ENCODE measurements at places on chromosomes 3 and 15. TPM values are rescaled to one million over a fixed set of nuclear protein-coding genes. Genes with fewer than 3 reads are reported as not detected.

TIGIT gene
- total RNA-seq = not detected

DNA sequence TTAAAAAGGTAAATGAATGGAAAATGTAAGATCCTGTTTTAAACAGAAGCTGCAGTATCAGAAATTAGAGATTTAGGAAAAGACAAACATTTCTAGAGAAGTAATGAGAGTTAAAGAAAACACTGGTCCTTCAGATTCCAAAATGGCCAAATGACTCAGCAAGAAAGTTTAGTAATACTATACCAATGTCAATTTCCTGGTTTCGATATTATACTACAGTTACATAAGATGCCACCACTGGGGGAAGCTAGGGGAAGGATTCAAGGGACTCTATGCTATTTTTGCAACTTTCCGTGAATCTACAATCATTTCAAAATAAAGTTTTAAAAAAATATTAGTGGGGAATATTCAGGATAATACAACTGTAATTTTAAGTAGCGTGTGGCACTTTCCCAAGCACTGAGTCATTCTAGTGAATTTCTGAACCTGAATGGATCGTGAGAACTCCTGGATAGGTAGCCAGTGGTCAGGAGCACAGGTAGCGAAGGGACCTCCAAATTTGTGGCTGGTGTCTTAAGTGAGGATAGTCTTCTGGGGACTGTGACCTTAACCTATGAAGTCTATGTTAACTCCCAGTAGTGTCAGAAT, 37.6 kb downstream of the TMCC1 start:
- no peak for DNase-seq

DNA sequence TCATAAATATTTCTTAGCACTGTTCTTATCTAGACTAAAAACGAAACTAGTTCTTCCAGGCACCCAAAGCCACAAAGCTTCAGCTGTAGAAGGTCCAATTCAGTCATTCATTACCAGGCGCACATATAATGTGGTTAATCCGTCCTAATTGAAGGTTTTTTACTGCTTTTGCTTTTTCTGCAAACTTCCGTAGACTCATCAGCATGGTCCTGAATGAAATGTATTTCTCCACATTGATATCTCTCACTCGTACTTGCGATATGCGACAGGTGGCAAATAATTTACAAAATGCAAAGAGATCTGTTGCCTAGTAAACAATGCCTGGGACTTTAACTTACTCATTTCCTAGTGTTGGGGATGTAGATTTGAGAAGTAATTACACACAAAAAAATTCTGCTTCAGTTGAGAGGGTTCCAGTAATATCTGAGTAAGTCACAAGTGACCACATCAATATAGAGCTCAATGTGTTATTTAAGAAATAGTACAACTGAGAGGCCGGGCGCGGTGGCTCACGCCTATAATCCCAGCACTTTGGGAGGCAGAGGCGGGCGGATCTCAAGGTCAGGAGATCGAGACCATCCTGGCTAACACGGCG, 75.0 kb upstream of the MBNL1 start:
- no peak for DNase-seq

GRCh38 chr15:59812250-59812870, 123.2 kb upstream of the BNIP2 start:
- DNase-seq = no peak

DNA sequence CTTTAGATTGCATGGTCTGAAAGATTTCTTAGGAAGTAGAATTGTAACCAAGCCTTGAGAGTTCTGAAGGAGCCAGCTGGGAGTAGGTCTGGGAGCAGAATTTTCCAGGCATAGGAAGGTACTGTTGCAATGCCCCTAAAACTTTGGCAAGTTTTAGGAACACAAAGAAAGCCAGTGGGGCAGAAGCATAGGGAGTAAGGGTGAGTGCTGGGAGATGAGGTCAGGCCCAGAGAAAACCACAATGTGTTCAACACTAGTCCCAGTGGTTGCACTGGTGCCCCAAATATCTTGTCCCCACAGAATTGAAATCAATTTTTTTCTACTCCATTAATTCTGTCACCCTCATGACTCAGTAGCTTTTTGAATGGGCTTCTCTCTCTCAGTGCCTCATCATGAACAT, 120.7 kb upstream of the GALNT15 start:
- DNase-seq = no peak

CASR gene
- 4.4 TPM for total RNA-seq

GRCh38 chr15:31484986-31485385, 158.4 kb downstream of the KLF13 start:
- DNase-seq = no peak

ANKRD34C gene
- not detected for total RNA-seq

DNA sequence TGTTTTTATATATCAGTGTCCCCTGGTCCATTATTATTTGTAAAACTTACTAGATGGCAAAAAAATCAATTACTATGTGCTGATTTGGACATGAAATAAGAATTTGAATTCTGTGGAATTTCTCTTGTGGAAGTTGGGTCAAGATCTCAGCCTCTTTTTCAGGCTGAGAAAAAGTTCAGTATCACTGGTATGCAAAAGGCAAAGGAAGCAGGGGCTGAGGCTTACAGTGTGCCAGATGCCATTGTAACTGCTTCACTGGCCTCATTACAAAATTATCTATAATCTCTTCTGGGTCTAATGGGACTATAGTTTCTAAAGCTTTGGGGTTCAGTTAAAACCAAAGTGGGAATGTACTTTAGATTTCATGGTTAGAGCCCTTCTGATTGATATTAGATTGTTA, 125.9 kb upstream of the SLC7A14 start:
- DNase-seq = no peak

SYNPR gene
- 2.3 TPM for total RNA-seq

- no peak for DNase-seq
Measured at GRCh38 chr3:9750556-9751411, 1.0 kb downstream of the OGG1 start.

CCNB2 gene
- total RNA-seq = 24.6 TPM

DNA sequence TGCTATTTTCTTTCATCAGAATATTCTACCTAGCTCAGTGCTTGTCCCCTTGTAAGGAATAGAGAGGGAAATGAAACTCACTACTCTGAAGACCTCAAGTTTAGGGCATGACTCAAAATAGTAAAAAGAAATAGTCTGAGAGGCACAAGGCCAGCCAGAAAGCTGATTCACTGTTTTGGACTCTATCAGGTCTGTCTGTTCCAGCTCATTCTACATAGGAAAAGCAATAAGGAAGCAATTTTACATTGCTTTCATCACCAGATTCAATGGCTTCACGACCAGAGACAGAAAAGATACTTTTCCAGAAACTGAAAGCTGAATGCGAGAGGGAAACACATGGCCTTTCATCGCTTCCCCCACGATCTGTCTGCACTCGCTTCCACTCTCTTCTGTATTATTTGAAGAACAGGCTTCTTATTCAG, 276.0 kb downstream of the GBE1 start:
- no peak for DNase-seq

GRCh38 chr15:50024281-50024680, 94.8 kb downstream of the ATP8B4 start:
- DNase-seq = no peak

DNA sequence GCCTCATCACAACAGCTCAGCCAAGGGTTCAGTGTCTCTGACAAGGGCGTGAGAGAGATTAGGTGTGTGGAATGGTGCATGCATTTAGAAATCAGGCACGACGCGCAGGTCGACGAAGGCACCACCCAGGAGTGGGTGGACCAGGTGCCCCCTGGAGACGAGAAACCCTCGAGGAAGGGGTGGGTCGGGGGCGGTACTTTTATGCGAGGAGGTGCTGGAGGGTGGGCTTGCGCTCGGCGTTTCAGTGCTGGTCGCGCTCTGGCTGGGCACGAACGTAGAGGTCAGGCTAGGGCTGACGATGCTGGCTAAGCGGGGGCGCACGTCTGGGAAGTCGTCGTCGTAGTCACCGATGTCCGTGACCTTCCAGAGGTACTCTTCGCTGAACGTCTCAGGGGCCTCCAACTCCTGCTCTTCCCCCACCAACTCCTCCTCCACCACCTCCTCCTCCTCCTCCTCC, 393 bp downstream of the ERICH6 start:
- DNase-seq = no peak

DNA sequence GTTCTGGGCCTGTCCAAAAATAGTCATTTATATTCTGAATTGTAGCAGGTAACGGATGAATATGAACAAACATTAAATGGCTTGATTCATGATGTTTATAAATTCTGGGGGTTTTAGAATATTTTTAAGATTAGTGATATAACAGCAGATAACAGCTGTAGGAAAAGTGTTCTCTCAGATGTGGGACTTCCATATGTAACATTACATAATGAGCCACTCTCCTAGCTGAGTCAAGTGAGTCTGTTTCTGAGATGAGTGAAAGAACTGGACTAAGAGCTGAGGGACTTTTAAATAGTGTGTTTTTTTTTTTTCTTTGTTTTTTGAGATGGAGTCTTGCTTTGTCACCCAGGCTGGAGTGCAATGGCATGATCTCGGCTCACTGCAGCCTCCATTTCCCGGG, 13.9 kb downstream of the YEATS2 start:
- DNase-seq = no peak

DNA sequence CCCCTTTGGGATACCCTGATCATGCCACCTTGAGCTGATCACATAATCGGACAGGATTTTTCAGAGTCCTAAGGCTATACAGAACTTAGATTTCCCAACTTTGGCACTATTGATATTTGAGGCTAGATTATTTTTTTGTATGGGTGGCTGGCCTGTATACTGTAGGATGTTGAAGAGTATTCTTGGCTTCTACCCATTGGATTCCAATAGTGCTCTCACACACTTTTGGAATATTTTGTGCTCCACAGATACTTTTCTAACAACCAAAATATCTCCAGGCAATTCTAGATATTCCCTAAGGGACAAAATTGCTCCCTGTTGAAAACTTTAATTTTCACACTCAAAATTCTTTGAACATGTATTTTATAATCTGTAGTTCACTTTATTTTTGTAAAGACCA, 125.1 kb downstream of the ABI3BP start:
- DNase-seq = no peak

WDR93 gene
- 1.5 TPM for total RNA-seq

DNA sequence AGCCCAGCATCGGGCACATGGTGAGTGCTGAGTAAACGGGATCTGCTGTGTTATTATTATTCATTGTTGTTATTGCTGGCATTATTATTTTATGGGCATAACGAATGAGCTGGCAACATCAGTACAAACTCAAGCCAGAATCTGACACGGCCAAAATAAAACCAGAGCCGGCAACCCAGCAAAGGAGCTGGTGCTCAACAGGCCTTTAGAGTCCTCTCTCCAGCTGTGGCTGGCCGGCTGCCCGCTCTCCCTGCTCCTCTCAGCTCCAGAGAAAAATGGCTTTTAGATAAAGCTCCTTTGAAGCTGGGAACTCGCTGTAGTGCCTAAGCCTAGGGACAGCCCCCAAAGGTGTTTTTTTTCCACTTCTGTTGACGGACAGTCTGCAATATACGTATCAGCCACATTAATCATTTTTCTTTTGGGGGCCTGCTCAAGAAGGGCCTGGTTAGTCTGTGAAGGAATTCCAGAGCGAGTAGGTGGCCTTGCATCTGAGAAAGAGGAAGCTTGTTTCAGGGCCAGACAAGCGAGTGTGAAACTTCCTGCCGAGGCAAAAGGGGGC, 193.9 kb upstream of the UBE2E1 start:
- no peak for DNase-seq

ABI3BP gene
- total RNA-seq = 5.0 TPM

- DNase-seq = no peak
Measured at GRCh38 chr15:69854521-69855181, 243.1 kb downstream of the TLE3 start.

- no peak for DNase-seq
Measured at GRCh38 chr3:134840459-134840858, 45.4 kb downstream of the EPHB1 start.

EXD1 gene
- total RNA-seq = not detected

DNA sequence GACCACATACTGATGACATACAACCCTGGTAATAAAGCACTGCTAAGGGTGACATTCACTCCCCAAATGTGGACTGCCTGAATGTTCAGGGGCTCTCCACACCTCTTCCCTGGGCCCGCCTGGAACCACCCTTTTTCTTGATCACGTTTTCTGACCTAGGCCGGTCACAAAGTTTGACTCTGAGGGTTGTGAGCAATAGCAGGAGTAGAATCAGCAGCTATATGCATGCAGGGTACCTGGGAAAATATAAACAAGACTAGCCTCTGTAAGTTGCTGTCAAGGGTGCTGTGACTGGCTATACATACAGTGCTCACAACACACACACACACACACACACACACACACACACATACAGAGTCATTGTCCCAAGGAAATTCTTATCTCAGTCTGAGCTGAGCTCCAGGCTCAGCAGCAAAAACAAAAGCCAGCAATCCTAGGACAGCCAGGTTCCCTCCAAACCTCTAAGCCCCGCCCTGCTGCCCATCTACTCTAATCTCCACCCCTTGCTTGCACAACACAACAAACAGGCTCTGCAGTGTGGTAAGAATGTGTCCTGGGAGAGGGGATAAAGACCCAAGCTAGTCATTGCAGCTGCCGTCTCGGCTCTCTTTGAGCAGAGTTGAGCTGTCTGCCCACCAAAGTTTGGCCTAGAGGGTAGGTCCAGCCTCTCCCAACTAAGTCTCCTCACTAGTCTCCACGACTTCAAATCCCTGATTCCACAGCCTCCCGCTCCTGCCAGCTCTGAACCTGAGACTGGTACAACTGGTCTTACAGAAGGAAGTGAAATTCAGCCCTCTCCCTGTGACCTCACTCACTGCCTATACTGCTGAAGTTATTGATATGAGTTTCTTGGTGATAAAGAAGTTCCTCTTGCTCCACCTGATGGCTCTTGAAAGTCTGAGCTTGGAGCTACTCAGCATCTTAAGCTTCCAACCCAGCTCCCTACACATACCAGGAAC, 2.2 kb downstream of the BMF start:
- DNase-seq = no peak

- DNase-seq = no peak
Measured at GRCh38 chr3:24237971-24238706, 256.5 kb downstream of the THRB start.

- DNase-seq = no peak
Measured at GRCh38 chr3:197343656-197344408, 45.4 kb upstream of the DLG1 start.

DNA sequence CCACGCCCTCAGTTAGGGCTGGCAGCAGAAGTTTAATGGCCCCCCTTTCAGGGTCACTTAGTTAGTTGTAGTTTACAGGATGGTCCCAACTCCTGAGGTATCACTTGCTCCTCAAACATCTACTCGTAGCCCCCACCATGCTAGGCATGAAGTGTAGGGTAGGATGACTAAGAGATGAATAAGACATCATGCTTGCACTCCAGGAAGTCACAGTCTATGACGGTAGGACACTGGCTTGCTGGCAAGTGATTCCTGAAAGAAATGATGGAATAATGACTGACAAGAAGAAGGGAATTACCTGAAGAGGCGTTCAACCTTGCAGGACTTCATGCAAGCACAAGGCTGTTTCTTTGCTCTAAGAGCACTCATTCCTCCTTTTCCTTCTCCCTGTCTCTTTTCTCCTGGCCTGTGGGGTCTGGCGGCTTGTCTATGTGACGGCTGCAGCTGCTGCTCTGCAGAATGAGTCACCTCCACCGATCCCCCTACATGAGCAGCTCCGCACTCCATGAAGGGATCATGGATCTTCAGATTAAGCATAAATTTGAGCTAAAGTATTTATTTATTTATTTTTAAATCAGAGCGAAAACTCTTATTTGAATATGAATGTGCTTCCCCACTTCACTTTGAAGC, 82.9 kb upstream of the BOC start:
- no peak for DNase-seq

- DNase-seq = no peak
Measured at GRCh38 chr3:43055806-43056770, 49.8 kb downstream of the POMGNT2 start.

- DNase-seq = no peak
Measured at GRCh38 chr3:151318991-151319390, 2.4 kb upstream of the GPR87 start.

- DNase-seq = no peak
Measured at GRCh38 chr3:50575372-50575771, 6.0 kb downstream of the HEMK1 start.

GRCh38 chr15:61923173-61923572, 137.1 kb downstream of the VPS13C start:
- no peak for DNase-seq
